ENCODE measurements at places on chromosomes 2 and 18.

- no peak for DNase-seq
Measured at GRCh38 chr2:191626497-191627151, 51.3 kb upstream of the NABP1 start.

- DNase-seq: no peak
Measured at GRCh38 chr2:88735853-88736252, 44.4 kb downstream of the RPIA start.

GRCh38 chr18:64402636-64403035 lies 253.7 kb upstream of the LINC00305 start:
- no peak for DNase-seq

- no peak for DNase-seq
Measured at GRCh38 chr2:239383759-239384156, 17.1 kb downstream of the HDAC4 start.

- no peak for DNase-seq
Measured at GRCh38 chr18:76378526-76379215, 116.4 kb downstream of the ZNF516 start.

GRCh38 chr2:233329489-233330135 lies 22.0 kb downstream of the SAG start:
- DNase-seq: no peak

GRCh38 chr2:154527962-154528361 lies 170.5 kb upstream of the KCNJ3 start:
- no peak for DNase-seq

GRCh38 chr18:79604205-79604912 lies 75.2 kb upstream of the CTDP1 start:
- no peak for DNase-seq

GRCh38 chr2:196924051-196924450 lies 2.5 kb downstream of the PGAP1 start:
- DNase-seq: no peak

DNA sequence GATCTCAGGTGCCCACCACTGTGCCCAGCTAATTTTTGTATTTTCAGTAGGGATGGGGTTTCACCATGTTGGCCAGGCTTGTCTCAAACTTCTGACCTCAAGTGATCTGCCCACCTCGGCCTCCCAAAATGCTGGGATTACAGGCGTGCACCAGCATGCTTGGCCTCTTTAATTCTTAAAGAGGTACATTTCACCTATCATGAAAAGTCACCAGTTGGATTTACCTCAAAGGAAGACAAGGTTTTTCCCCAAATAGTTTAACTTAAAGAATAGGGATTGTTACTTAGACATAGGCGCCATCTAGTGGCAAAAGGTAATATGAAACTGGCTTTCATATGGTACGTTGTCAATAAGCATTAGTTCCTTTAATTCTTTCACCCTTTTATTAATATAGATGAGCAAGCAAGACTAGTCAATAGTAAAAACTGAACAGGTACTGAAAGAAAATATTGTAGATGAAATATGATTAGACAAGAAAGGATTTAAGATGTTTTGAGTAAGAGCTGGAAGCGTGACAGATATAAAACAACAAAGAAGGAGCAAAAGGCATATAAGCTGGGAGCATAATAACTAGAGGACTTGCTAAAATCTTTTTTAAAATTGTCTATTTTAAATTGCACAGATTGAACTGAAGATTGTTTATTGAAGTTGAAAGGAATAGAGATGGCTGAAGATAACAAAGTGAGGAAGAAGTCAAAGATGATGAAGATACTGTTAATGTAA lies 35.0 kb upstream of the PSMD14 start:
- no peak for DNase-seq

GRCh38 chr2:47697000-47697601 lies 85.8 kb upstream of the MSH6 start:
- no peak for DNase-seq

GRCh38 chr2:175136334-175137215 lies 31.4 kb downstream of the ATF2 start:
- DNase-seq: no peak

- DNase-seq: no peak
Measured at GRCh38 chr2:203030991-203031390, 16.3 kb downstream of the NBEAL1 start.

GRCh38 chr2:212274215-212274614 lies 264.4 kb downstream of the ERBB4 start:
- no peak for DNase-seq

- DNase-seq: no peak
Measured at GRCh38 chr2:232097260-232097659, 135.7 kb downstream of the DIS3L2 start.

DNA sequence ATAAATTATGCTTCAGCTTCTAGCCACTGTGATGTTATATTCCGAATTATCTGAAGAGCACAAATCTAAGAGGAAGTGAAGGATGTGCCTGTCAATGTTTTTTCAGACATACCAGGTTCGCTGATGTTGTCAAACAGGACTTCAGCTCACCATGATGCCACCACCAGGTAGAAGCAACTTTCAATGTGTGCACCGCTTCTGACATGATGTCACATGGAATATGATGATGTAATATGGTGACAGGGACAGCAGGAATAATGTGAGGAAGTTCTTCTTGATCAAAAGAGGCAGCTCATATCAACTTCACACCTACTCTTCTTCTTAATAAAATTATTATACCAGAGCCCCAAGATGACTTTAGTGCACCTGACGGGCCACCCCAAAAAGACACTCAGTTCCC lies 893.2 kb downstream of the BCL11A start:
- DNase-seq: no peak

GRCh38 chr18:43393174-43393573 lies 115.9 kb upstream of the SYT4 start:
- DNase-seq: no peak

DNA sequence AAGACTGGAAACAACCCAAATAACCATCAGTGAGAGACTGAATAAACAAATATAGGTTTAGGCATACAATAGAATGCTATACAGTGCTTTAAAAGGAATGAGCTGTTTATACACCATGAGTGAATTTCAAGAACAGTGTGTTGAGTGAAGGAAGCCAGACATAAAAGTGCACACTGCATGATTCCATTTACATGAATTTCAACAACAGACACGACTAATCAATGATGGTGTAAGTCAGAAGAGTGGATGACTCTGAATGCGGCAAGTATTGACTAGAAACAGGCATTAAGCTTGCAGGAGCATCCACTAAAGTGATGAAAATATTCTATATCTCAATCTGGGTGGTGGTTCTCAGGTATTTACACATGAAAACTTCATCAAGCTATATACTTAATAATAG lies 142.7 kb upstream of the SLC39A10 start:
- no peak for DNase-seq

GRCh38 chr2:15449556-15450236 lies 111.4 kb downstream of the NBAS start:
- DNase-seq: no peak

- DNase-seq: no peak
Measured at GRCh38 chr18:2337552-2338141, 233.7 kb downstream of the METTL4 start.

DNA sequence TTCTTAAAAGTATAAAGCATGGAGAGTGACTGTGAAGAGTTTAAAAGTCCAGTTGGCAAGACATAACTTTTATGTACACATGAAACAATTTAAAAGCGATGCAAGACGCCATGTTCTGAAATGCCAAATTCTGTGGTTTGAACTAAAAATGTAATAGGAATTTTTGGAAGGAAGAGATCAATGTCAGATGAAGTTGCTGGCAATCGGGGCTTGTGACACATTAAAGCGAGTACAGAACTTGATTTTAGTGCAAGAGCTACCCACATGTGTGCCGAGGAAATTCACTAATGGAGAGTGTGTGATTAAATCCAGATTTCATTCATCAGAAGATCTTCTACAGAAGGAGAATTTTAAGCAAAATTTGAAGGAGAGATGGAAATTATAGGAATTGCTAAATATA lies 220.2 kb upstream of the CCDC68 start:
- no peak for DNase-seq

DNA sequence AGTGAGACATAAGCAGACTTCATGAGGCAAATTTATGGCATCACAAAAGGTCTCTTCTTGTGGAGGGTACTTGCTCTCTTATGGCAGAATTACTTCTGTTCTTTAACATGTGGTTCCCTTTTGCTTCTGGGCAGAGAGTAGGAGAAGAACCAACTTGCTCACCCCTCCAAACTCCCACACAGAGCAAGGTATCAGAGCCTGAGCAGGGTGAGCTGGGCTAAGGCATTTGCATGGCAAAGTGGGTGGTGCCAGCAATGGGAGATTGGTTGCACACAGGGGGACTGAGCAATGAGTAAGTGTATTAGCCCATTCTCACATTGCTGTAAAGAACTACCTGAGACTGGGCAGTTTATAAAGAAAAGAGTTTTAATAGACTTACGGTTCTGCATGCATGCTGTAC lies 64.2 kb upstream of the ITGB6 start:
- no peak for DNase-seq

- no peak for DNase-seq
Measured at GRCh38 chr18:58394046-58394445, 234.8 kb downstream of the ALPK2 start.

DNA sequence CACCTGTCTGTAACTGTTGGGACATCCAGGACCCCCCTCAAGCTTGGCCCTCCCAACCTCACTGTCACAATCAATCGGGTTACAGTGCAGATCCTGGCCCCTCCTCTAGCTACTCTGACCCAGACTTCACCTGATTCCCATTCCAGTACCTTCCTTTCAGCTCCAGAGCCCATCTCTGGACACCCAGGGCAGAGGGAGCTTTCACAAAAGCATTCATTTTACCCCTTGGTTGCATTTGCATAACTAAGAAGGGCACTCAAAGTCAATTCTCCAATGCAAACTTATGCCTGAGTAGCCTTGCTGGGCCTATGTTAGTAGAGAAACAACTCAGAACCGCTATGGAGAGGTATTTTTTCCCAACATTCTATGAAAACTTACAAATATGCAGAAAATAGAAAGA lies 7.4 kb downstream of the ZAP70 start:
- DNase-seq: no peak

DNA sequence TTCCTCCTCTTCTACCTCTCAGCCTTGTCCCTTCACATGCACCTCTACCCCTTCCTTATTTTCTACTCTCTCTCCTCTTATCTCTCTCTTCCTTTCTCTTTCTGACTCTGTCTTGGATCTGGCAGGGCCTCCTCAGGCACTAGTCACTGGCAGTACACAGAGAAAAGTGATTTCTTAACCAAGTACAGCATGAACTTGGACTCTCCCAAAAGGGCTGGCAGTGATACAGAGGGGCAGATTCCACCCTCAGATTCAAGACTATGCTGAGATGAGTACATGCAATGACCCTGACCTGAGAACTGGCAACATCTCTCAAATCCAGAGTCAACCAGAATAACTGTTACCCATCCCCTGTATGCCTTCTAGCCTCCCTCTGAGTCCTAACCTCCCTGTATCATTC lies 4.3 kb downstream of the AOX1 start:
- no peak for DNase-seq

DNA sequence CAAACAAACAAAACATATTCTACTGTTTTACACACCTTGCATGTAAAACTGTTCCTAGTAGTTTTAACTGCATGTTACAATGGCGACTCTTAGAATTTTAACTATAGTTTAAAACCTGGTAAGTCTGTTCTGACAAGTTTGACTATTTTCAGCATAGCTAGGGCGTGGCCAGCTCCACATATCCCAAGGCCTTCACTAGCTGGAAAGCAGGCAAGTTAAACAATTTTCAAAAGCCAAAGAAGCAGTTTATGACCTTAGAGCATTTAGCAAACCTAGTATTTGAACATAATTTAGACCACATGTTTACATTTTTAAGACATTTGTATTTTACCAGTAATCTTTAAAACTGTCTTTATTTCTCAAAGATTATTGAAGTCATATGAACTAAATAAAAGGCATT lies 402.8 kb upstream of the SYT4 start:
- no peak for DNase-seq

GRCh38 chr2:31349160-31349559 lies 65.4 kb downstream of the XDH start:
- DNase-seq: no peak

- DNase-seq: no peak
Measured at GRCh38 chr2:171598713-171599319, 76.5 kb downstream of the CYBRD1 start.

DNA sequence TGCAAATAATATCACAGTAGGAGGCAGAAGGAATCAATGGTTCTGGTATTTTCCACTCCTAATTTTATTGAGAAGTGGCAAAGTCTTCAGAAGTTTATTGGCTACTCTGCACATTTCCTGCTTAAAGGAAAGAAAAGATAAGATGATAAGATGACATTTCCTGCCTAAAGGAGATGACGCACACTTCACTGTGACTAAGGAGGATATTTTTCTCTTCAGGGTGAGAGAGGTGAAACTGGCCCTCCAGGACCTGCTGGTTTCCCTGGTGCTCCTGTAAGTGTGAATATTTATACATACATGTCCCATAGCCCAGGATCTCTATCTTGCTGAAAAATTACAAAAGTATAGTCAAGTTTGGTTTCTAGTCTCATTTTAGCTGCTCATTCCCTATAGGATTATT lies 27.9 kb downstream of the COL3A1 start:
- DNase-seq: no peak

DNA sequence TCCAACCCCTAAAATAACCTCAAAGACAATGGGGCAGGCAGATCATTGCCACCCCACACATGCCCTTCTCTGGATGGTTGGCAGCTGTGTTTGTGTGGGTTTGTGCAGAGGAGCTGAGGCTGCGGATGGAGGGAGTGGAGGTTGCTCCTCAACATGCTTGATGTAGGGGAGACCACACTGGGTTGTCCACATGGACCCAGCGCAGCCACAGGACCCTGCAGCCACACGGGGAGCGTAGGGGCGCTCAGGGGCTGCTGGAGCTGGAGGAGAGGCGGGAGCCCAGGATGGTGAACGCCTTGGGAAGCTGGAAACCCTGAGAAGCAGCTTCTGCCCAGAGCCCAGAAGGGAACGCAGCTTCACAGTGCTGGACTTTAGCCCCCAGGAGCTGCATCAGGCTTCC lies 56.3 kb upstream of the TMEM18 start:
- DNase-seq: no peak

GRCh38 chr2:70551167-70551566 lies 2.5 kb downstream of the TGFA start:
- DNase-seq: no peak

DNA sequence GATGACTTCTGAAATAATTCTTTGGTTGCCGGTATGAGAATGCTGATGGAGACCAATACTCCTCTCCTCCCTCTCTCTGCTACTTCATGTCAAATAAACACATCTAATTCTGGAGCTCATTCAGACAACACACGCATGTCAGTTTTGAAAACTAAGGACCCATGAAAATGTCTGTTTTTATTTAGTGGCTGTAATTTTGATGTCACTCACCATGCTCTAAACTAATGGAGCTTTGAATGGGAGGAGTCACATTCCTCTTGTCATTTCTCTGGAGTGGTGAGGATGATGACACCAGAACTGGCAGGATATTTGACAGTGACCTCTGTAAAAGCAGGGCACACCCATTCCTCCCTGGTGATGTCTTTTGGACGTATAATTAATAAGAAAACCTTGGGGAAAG lies 163.0 kb downstream of the PHLPP1 start:
- no peak for DNase-seq

DNA sequence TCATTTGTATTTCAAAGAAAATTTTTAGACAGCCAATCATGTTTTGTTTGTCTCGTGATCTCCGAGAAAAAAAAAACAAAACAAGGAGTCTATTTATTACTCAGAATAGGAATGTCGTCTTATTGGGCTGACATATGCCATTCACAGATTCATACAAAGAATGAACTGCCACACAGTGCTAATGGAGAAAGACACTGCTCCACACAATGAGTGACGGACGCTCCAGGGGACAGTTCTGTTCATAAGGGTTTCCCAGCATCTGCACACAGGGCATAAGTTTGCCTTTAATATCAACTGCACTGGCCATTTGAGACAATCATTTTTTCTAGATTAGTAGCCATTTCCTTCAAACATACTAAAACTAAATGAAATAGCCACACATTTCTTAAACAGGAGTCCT lies 3.4 kb downstream of the SERTAD2 start:
- DNase-seq: no peak

GRCh38 chr2:189366349-189366748 lies 74.9 kb upstream of the WDR75 start:
- DNase-seq: no peak
